Stimulated activated CD4-positive, alpha-beta T cell treated with anti-CD3 and anti-CD28 coated beads, Interleukin-12 subunit alpha, Interleukin-12 subunit beta, amount 100 ng/mL, for 48 hours (primary cell): ENCODE measurements at places on chromosomes 13 and 19.

DNA sequence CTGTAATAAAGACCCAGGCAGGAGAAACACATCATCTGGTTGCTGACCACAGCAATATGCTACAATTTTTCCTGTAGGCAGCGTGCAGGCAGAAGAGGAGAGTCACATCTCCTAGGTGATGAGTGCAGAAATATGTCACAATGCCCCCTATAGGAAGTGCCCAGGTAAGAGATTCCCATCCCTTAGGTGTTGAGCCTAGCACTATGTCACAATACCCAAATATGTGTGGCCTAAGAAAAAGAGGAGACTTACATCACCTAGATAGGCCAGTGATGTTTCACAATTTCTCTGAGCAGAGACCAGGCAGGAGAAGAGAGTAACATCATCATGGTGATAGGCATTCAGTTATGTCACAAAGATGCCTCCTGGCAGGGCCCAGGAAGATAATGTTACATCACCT is 49.4 kb upstream of the ZNF728 start:
- no peak for DNase-seq

GRCh38 chr19:4338441-4339355 is at the start of gene STAP2:
TSS of gene STAP2 (minus strand) at chr19:4338827. CDS start at chr19:4338753, 74 bp downstream.
- DNase-seq = no peak

DNA sequence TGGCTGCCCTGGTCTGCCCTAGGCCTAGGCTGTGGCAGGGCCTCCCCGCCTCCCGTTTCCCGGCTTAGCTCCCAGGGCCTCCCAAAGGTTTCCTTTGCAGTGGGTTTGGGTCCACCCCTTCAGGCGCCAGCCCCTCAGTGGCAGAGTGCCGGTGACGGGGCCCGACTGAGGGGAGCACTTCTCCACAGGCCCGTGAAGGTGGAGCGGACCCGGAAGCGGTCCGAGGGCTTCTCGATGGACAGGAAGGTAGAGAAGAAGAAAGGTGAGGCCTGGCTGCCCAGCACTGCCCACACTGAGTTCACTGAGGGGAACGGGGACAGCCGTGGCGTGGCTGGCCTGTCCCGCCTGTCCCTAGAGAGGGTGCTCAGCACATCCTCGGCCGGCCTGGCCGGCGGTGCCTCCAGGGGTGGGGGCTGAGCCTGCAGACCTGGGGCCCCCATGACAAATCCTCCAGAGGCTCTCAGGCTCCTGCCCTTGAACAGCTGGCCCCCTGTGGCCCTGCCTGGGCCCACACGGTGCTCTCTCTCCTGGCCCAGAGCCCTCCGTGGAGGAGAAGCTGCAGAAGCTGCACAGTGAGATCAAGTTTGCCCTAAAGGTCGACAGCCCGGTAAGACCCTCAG is 20.4 kb downstream of the PLIN4 start:
- no peak for DNase-seq

DNA sequence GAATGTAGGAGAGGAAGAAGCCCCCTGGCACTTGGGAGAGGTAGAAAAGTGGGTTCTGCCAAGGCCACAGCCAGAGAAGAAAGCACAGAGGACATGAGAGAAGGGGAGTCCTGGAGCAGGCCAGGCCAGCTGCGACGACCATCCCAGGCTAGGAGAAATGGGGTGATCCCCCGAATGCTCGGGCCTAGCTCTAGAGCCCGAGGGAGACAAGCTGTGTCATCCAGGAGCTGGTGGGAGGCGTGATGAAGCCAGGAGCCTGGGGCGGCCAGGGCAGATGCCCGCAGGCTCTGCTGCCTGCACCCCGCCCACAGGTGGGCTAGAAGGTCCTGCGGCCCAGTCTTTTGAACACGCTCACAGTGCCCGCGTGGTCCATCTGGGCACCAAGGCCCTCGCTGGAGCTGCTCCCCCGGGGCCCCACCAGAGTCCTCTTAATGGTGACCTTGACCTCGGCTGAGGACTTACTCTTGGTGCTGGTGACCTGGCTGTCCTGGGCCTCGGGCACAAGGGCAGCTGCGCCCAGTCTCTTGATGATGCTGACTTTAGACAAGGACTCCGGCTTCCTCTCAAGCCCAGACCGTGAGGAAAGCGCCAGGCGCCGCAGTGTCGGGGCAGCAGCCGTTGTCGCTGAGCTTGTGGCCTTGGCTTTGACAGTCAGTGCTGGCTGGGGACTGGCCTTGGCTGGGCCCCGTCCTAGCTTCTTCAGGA is 26.5 kb downstream of the C19orf47 start:
- DNase-seq = no peak

GRCh38 chr19:52640916-52641315 is 2.8 kb upstream of the ZNF83 start:
- DNase-seq = no peak

DNA sequence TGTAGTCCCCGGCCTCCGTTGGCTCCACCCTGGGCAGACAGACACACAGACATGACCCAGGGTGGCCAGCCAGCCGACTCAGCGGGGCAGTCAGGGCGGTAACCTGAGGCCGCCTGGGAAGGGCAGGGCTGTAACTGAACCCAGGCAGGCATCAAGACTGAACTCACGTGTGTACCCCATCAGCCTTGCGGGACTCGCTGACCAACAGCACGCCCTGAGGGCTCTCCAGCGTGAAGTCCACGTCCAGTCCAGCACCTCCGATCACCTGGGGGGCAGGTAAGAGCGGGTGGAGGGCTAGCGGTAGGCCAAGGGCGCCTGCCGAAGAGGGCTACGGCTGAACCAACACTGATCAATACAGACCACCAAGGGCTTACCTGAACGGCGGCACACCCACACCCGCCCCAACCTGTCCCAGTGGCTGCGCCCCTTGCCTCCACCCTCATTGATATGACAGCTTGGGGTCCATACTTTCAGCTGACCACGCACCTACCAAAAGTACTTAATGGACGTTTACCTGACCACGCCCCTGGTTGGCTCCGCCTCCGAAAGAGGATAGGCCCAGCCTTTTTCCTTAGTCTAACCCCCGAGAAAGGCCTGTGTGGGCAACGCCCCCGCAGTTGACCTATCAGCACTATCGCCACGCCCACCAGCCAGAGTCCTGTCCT is 791 bp downstream of the TMED1 start:
- DNase-seq = no peak

DNA sequence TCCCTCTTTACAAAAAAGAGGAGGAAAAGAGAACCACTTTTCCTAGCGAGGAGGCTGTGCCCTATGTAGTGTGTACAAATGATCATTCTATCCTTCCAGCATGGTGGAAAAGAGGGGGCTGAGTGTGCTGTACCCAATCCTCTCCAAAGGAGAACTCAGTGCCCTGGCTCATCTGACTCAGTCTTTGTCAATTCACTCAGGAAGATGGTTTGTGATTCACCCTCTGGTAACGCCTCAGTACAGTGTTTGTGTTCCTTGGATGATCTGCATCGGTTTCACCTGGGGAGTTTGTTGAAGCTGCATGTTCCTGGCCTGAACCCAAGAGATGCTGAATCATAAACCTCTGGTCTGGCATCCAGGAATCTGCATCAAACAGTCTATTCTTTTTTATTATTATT is 18.3 kb upstream of the ENOX1 start:
- DNase-seq = peak; percentile 21

GRCh38 chr13:90562443-90562842 is 785.0 kb upstream of the MIR17HG start:
- no peak for DNase-seq

DNA sequence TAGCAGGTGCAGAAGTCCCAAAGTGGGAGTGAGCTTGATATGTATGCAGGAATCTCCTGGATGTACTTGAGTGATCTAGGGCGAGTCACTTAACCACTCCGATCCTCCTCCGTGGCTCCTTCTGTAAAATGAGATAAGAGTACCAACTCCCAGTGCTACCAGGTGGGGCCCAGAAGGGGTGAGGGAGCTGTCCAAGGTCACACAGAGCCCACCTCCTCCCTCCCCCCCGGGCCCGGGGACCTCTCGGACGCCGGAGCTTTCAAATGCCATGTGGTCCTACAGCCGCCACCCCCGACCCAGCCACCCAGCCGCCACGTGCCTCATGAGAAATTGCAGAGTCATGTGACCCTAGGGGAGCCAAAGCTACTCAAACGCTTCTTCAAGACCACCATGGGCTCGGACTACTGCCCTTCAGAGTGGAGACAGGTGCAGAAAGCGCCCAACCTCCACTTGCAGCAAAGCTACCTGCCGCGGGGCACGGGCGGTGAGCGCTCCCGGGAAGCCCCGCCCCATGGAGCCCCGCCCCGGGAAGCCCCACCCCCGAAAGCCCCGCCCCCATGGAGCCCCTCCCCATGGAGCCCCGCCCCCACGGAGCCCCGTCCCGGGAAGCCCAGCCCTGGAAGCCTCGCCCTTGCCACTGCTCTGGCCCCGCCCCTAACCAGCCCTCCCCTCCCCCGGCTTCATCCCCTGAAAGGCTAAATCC is 10.1 kb upstream of the ZNF358 start:
- DNase-seq = no peak

DNA sequence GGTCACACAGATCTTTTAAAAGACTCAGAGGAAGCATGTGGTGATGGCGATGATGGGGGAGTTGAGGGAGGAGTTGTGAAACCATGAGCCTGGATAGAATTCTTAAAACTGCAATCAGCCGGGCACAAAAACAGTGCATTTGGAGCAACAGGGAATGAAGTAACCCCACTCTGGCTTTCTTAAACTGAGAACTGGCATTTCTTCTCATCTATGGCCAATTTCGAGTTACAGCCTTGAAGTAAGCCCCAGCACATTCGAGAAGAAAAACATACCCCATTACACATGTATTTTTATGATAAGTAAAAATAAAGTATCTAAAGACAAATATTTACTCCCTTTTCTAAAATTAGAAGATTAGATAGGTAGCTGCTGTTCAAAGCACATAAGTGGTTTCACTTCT is 70.1 kb downstream of the DCLK1 start:
- DNase-seq = no peak

- DNase-seq = no peak
Measured at GRCh38 chr13:90889906-90890834, 457.3 kb upstream of the MIR17HG start.

GRCh38 chr13:40379196-40379595 is 287.2 kb downstream of the FOXO1 start:
- no peak for DNase-seq

- no peak for DNase-seq
Measured at GRCh38 chr13:56515441-56515840, 625.3 kb upstream of the PRR20A start.

GRCh38 chr13:96090240-96091101 is 564 bp downstream of the HS6ST3 start:
- DNase-seq = no peak
